Pancreas (tissue), 10 donors: ENCODE measurements at places on chromosomes 4 and X. TPM values are rescaled to one million over a fixed set of nuclear protein-coding genes. Genes with fewer than 3 reads are reported as not detected.

Gene KDR
- total RNA-seq, result 4.3 TPM

- H3K36me3 ChIP-seq, result no peaks in the 10 kb centered on the region
- DNase-seq, result peak; percentile 50
- H3K4me1 ChIP-seq, result peaks cover 9% of the 10 kb centered on the region
- peak overlapping the region; percentile 64 for H3K4me3 ChIP-seq
These were observed 1.8 kb downstream of the ZFYVE28 start for GRCh38 chr4:2416564-2417225.

DNA sequence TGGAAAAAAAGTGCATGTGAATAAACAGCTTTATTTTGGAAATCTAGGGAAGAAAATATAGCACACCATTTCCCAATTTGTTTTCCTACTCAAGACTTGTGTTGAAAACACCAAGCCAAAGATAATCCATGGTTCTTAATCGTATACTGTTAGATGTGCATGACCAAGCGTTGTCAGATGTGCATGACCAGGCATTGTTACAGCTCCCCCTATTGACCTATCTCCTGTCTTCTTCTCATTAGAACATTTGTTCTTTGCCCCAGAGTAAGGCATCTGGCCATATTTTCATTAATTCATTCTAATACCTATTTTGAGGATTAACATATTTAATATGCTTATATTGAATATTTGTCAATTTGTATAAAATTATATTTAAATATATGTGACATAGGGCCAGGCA is 14.4 kb upstream of the VCX start:
- H3K4me1 ChIP-seq, result no peaks in the 10 kb centered on the region
- no peak overlapping the region for H3K4me3 ChIP-seq
- H3K27ac ChIP-seq, result no peak overlapping the region
- no peaks in the 10 kb centered on the region for H3K36me3 ChIP-seq
- no peak for DNase-seq
- H3K27me3 ChIP-seq, result peaks cover 3% of the 10 kb centered on the region

DNA sequence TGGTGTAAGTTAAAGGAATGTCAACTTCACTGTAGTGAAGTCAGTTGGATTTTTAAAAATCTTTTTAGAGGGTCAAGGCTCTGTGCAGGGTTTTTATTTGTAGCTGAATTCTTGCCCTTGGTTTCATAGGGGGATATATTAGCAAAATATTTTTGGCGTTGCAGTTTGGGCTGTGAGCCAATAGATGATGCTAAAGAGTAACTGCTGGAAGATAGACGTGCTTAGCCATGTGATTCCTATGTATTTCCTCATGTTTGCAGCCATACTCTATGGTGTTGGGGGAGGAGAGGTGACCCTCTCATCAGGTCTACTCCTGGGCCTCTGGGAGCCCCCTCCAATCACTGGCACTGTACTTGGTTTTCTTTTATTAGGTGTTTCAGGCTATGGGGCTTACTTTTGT is 246.7 kb upstream of the ARHGAP24 start:
- H3K4me3 ChIP-seq, result no peak overlapping the region
- H3K4me1 ChIP-seq, result no peaks in the 10 kb centered on the region
- DNase-seq, result no peak
- no peaks in the 10 kb centered on the region for H3K36me3 ChIP-seq

Gene ATOH1
- not detected for total RNA-seq

GRCh38 chr4:154526151-154526550 is 24.0 kb downstream of the PLRG1 start:
- no peaks in the 10 kb centered on the region for H3K36me3 ChIP-seq
- H3K4me1 ChIP-seq, result no peaks in the 10 kb centered on the region
- H3K27me3 ChIP-seq, result no peaks in the 10 kb centered on the region
- no peak overlapping the region for H3K27ac ChIP-seq
- no peak for DNase-seq

DNA sequence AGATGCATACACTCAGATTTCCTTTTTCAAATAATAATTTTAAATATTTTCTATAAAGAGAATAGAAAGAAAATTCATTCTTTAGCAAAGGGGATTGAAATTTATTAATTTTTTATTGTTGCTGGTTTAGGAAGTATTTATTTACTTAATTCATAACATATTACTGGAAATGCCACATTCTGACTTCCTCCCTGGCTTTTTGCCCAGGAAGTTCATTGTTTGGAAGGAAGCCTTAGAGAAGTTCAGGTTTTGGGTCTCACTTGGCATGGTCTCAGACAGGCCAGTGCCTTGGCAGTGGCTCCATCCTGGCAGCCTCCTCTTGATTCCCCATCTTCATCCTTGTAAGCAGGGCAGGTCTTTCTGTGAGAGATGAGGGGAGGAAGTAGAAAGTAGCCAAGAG is 50.5 kb downstream of the IL15 start:
- H3K36me3 ChIP-seq, result no peaks in the 10 kb centered on the region
- no peaks in the 10 kb centered on the region for H3K27me3 ChIP-seq
- no peak overlapping the region for H3K4me3 ChIP-seq
- H3K27ac ChIP-seq, result no peak overlapping the region
- no peak for DNase-seq
